ENCODE measurements at places on chromosomes 11 and 22.

GRCh38 chr22:48239461-48240147 lies 1477.2 kb downstream of the TBC1D22A start:
- no peak for DNase-seq

DNA sequence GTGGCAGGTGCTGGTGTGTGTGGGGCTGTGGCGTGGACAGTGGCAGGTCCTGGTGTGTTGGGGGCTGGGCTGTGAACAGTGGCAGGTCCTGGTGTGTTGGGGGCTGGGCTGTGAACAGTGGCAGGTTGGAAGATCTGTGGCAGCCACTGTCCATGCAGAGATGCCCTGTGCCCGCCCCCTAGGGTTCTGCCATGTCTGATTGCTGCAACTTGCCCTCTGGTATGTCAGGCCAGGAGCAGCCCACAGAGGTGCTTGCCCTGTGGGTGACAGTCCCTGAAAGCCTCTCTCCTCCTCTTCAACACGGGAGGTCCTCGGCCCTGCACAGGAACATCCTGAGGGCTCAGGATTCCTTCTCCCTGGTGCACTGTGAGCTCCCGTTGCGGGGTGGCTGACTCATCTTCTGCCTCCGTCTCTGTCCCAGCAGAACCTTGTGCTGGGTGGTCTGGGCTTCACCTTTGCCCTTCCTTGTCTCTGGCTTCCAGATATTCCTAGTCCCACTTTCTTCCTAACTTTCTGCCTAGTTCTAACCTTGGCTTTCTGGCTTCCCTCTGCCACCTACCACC lies 13.5 kb downstream of the OPCML start:
- DNase-seq = no peak

DNA sequence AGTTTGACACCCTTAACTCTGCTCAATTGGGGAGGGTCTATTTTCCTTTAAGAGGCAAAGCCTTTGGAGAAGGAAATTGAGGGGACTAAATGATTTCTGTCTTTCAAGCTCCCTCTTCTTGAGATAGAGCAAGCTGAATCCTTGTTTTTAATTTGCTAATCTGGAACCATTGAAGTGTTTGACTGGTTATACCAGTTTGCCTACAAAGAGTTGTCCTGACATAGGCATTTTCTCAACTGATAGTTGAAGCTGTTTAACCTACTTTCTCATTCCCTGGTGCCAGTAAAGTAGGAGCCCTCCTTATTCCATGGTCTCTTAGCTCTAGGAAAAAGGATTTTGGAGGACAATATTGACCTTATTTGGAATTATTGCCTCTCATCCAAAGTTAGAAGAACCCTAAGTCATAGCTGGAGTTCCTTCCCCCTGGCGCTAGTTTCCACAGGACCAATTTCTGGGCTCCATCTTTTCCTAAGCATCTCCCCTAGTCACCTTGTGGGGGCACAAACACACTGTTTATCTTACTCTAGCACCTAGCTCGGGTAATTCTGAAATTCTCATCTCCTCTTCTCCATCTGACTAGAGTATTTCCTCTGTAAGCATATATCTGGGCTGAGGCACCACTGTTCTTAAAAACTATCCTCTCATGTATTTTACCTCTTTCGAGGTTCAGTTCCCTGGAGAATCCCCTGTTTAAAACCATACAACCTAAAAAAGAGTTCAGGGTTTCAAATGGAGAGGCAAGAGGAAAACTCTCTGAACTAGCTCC lies 7.4 kb downstream of the ZDHHC5 start:
- DNase-seq = no peak

DNA sequence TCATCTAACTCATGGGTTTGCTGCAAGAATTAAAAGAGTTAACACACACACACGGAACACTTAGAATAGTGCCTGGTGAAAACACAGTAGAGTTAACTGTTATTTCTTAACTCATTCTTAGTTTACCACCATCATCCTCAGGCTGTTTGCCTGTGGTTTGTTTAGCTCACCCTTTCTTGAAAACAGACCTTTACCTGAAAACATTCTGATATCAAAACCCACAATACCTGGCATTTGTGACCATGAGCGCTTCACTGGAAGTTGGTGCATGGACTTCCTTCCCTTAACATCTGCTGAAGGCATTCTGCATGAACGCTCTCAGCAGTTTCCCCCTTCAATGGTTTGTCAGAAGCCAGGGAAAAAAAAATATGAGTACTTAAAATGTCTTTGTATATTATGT lies 256.0 kb downstream of the ETS1 start:
- DNase-seq = no peak

DNA sequence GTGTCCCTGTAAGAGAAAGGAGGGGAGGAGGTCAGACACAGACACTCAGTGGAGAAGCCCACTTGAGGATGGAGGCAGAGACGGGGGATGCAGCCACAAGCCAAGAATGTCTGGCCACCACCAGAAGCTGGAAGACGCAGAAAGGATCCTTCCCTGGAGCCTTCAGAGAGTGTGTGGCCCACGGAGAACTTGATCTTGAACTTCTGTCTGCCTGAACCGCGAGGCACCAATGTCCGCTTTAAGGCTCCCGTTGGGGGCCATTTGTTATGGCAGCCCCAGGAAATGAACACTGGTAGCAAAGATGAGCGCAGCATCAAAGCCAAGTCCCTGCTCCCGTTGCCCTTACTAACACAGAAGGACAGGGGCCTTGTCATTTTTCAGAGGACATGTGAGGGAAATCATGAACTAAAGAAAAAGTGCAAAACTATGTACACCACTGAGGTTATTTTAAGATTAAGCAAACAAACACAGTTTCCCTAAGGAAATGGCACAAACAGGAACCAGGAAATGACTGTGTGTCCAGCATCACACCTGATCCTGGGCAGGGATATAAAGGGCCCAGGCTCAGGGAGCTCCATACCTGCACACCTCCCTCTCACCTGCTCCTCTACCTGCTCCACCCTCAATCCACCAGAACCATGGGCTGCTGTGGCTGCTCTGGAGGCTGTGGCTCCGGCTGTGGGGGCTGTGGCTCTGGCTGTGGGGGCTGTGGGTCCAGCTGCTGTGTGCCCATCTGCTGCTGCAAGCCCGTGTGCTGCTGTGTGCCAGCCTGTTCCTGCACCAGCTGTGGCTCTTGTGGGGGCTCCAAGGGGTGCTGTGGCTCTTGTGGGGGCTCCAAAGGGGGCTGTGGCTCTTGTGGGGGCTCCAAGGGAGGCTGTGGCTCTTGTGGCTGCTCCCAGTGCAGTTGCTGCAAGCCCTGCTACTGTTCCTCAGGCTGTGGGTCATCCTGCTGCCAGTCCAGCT lies at the start of gene KRTAP5-6:
Gene KRTAP5-6 (plus strand): TSS at position 588 of the 963 bp plus-strand sequence. CDS start 51 bp downstream, at position 639.
- no peak for DNase-seq

DNA sequence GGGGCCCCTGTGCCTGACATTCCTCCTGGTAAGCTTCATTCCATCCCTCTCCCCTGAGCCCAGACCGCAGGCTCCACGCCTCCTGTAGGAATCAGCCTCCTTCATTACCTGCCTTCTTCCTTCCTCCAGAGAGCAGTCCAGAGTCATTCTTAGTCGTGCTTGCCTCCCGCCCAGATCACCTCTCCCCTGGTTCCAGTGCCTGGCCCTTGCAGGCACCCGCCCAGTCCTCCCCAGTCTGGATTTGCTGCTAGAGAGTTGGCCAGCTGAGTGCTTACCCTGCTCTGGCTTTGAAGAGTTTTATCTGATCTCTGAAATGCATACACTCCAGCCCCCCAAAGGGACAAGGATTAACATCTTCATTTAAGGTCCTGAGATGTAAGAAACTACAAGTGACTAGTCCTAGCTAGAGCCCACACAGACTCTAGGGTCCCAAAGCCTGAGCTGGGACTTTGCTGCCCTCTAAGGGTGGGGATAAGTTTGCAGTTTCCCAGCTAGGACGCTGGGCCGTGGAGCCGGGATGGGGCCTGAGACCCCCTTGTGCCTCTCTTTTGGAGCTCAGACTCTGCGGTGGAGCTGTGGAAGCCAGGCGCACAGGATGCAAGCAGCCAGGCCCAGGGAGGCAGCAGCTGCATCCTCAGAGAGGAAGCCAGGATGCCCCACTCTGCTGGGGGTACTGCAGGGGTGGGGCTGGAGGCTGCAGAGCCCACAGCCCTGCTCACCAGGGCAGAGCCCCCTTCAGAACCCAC lies 1.6 kb downstream of the NR1H3 start:
- no peak for DNase-seq

DNA sequence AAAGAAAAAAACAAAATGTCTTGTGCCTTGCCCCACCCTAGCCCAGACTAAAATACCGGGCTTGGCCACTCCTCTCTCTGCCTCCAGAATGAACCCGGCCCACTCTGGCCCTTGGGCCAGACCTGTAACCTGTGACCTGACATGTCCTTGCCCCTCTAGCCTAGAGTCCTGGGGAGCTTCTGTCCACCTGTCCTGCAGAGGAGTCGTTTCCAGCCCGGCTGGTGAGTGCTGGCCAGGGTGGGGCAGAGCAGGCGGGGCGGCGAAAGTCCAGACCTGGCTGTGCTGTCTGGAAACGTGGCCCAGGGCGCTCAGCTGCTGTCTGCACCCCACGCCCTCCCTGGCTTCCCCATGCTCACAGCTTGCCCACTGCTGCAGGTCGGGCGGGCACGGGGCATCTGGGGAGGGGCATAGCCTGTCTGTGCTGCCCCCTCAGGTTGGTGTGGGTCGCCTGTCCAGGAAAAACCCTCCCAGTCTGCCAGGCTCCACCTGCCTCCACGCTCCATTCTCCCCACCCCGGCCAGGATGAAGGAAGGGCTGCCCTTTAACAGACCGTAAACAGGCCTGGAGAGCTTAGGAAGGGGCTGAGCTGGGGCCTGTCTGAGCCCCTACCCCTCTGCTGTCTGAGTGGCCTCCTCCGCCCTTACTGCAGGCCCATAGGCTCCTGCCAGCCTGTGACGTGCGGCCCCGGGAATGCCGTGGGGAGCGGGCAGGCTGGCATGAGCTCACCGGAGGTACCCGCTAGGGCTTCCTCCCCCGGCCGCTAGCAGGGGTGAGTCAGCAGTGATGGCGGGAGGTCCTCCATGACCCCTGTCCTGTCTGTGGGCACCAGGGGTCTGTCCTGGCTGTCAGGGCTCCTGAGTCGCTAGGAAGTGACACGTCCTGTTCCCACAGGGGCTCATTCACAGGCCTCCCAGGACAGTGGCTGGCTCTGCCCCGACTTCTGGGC lies 1.9 kb downstream of the CD151 start:
- no peak for DNase-seq

- no peak for DNase-seq
Measured at GRCh38 chr11:10645212-10645795, 48.3 kb downstream of the IRAG1 start.

DNA sequence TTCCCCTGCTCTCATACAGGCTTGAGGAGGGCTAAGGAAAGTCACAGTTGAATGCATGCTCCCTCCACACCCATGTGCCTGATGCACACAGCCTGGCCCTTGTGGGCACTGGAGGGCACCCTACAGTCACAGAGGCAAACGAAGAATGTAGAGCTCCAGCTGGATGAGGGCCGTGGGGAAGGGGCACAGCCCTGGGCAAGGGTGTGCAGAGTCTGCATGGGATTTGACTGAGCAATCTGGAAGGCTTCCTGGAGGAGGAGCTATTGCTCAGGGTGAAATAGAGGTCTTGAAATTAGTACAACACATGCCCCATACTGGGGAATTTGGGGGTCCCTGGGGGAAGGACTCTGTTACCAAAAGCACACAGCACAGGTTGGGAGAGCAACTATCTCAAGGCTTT lies 64.0 kb downstream of the KCNQ1 start:
- DNase-seq = no peak

DNA sequence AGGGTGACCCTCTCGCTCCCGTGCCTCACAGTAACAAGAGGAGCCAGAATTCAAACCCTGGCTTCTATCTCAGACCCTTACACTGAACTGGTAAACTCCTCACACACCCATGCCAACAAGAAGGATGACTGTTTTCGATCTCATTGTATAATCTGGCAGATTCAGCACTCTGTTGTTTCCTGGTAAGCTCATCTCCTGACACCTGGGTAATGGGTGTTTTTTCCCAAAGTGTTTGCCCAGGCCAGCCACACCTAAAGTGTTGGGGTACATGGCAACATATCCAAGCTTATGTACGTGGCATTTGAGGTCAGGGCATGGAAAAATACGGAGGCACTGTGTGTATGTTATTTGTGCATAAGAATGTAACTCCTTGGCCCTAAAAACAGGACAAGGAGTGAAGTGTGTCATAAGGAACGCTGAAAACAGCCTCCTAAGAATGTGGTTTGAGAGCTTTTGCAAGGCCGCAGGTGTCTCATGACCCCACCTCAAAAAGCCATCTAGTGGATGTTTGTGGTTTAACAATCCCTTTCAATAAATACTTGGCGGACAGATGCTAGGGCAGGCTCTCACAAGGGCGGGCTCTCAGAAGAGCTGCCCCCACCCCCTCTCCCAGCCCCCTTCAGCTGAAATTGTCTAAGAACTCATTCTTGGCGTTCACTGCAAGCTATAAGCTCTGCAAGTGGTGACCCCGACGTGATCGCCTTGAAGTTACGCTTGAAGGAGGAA lies at the start of gene MS4A15:
Gene MS4A15 (plus strand): TSS at position 561 of the 726 bp plus-strand sequence. CDS start 6,867 bp downstream, outside the sequence.
- DNase-seq = no peak

- DNase-seq = no peak
Measured at GRCh38 chr22:38191731-38192474, 9.9 kb upstream of the MAFF start.

- peak; percentile 82 for DNase-seq
Measured at GRCh38 chr22:28882878-28883656, at the start of gene ZNRF3. Gene ZNRF3 (plus strand): TSS chr22:28883572. CDS start chr22:28883767, 195 bp downstream.

DNA sequence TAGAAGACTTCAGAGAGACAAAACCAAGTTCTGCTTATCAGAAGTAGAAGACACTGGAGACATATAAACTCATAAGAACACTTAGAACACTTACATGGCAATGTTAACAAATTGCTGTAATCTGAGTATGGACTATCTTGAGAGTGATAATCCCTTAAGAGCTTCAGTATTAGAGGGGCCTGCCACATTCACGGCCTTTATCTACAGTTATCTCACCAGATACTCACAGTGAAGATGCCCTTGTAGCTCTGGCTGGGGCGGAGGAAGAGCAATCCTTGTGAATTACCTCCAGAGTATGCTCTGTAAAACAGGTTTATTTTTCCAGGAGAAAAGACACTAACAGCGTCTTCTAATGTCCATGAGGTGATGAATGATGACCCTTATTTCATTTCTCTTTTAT lies 762.8 kb downstream of the FAM181B start:
- DNase-seq = no peak

GRCh38 chr11:65900125-65900898 lies at the start of gene FOSL1:
Gene FOSL1 (minus strand): TSS chr11:65900388. CDS start chr11:65900339, 49 bp downstream.
- DNase-seq = peak; percentile 86

DNA sequence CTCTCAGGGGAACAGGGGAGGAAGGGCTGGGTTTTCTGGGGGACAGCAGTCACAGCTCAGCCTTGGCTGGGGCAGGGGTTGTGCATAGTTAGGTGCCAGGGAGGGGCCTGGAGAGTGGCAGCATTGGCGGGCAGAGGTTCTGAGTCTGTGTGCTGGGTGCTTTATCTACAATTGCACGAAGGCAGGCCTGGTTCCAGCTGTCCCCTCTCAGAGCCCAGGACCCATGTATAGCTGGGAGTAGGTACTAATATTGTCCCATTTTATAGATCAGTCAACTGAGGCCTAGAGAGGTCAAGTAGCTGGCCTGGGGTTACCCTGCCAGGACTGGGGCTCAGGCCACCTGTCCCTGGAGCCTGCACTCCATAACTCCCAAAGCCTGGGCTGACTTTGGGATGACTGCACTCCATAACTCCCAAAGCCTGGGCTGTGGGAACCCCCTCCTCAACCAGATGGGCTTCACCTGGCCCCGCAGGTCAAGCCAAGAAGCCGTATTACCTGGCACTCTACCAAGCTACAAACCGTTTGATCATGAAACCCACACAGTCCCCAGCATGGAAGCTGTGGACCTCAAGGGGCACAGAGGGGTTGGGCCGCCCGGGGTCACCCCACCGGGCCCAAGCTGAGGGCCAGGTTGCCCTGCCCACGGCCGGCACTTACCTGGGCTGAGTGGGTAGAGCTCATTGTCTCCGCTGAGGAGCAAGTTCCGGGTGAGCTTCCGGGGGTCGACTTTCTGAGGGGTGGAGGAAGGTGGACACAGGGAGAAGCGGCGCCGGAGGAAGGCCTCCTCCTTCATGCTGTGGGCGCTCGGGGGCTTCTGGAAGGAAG lies 36.5 kb downstream of the OSBPL5 start:
- DNase-seq = no peak
